ENCODE measurements at places on chromosomes 6 and 20.

DNA sequence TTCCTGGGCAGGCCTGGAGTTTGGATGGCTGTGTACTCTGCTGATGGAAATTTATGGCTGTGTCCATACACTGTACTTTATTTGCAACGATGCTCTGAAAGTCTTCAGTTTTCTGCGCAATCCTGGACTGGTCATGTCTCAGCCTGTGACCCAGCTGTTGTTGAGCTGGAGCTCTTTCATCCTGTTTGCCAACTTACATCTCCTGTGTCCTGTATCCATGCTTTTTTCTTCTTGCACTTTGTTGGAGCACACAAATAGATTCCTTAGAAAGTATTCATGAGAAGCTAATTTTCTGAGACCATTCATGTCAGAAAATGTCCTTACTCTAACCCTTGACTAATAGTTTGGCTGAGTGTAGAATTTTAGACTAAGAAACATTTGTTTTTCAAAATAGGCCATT is 251.2 kb downstream of the BCKDHB start:
- DNase-seq: no peak

DNA sequence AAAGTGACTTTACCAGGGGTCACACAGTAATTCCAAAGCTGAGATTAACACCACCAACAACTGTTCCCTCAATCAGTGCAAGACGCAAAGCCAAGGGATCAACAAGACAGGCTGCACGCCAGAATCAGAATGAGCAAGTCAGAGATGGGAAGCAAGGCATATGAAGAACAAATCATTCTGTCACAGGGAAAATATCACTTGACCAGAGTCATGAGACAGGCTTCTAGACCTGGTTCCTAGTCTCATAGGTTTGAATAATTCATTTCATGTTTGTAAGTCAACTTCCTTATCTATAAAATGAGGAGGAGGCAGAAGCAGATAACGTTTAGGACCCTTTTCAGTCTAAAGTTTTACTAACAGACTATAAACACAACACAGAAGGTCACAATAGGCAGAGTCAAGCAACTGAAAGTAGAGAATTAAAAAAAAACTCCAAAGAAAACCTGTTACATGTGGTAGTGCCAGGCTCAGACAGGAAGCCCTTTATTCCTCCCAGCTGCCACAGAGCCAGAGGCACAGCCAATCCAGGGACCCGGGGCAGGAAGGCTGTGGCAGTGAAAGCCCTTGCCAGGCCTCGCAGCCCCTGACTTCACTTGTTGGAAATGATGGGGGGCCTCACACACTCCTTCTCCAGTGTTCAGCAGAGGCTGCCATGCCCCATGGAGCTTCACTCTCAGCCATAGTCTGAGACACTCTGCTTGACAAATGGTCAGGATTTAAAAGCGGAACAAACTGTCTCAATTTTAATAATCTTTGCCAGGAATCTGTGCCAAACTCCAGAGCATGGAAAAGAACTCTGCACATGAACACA is 29.2 kb upstream of the DST start:
- DNase-seq: no peak

DNA sequence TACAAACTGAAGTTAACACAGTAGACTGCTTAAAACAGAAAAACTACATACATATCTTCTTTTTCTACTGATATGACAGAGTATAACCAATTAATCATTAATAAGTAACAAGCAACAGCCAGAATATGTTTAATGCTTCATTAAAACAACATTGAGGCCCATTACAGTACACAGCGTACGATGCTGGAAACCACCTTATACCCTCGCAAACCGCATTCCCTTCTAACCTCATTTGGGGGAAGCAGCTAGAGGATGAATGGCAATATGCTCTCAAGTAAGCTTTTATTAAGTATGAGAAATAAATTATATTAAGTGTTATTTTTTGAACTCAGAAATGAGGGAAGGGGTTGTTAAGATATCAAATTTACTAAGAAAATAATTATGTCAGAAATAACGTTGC is 142.4 kb downstream of the GMDS start:
- no peak for DNase-seq

DNA sequence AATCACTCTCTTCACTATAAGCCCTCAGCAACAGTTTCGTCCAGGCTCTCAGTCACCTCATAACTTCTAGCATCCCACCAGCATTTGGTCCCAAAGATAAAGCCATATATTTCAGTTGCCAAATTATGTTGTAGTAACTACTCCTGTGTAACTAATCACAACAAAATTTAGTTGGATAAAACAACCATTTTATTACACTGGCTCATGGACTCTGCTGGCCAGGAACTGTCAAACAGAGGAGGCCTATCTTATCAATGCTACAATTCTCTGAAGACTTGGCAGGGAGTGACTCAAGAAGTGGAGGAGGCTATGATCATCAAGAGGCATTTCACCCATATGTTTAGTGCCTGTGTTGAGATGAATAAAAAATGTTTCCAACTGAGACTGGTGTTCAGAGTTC is 1082.3 kb upstream of the GJE1 start:
- no peak for DNase-seq

- peak; percentile 76 for DNase-seq
Measured at GRCh38 chr6:139323511-139324300, 31.9 kb upstream of the TXLNB start.

DNA sequence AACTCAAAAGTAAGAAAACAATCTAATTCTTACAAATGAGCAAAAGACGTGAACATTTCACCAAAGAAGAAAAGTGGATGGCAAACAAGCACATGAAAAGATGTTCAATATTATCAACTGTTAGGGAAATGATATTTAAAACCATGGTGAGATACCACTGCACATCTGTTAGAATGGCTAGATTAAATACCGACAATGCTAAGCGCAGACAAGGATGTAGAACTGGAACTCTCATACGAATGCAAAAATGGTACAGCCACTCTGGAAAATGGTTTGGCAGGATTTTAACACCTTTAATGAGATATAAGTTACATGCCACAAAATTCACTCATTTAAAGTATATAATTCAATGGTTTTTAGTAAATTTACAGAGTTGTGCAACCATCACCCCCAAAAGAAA is 44.6 kb upstream of the NFATC2 start:
- no peak for DNase-seq

DNA sequence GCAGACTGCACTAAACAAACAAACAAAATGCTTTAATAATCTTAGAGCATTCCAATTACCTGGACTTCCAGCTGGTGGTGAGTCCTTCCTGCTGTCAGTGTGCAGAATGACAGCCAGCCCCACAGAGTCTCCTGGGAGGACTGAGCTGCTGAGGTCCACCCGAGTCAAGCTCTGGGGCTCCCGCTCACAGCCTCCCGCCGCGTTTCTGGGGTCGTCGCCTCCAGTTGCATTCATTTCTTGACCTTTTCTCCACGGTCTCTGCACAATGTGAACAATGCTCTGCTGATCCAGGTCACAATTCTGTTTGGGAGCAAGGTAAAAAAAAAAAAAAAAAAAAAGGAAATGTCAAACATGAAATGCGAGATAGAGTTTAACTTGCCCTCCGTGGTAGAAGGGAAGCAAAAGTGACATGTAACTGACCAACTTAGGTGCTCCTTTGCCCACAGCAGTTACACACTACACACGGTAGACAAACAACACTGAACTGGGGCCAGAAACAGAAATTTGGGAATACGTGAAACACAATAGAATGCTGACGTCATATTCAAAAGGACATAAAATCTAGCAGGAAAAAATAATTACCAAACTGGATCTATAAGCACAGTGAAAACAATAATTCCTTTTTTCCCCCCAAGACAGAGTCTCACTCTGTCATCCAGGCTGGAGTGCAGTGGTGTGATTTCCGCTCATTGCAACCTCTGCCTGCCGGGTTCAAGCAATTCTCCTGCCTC is 464.9 kb downstream of the PRKN start:
- DNase-seq: no peak
